ENCODE measurements at places on chromosomes 7 and 10.

DNA sequence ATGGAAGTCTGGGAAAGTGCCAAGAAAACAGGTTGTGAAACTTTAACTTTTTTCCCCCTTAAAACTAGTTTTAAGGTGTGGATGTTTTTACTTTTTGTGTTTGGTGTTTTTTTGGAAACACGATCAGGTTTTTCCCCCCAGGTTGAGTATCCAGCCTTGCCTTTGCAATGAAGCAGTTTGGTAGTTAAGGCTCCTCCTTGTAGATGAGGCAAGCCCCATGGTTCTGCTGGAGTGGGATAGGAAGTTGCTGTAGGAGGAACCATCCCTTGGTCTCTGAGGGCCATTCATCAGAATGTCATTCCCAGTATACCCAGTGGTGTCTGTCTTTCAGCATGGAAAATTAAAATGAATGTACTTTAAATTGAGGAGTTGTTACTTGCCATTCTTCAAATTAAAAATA lies 2.7 kb downstream of the CUL1 start:
- no peak for DNase-seq

GRCh38 chr10:132878730-132879407 lies 63.5 kb downstream of the CFAP46 start:
- no peak for DNase-seq

- no peak for DNase-seq
These were observed 267.1 kb downstream of the PRPF18 start for GRCh38 chr10:13853854-13854253.

DNA sequence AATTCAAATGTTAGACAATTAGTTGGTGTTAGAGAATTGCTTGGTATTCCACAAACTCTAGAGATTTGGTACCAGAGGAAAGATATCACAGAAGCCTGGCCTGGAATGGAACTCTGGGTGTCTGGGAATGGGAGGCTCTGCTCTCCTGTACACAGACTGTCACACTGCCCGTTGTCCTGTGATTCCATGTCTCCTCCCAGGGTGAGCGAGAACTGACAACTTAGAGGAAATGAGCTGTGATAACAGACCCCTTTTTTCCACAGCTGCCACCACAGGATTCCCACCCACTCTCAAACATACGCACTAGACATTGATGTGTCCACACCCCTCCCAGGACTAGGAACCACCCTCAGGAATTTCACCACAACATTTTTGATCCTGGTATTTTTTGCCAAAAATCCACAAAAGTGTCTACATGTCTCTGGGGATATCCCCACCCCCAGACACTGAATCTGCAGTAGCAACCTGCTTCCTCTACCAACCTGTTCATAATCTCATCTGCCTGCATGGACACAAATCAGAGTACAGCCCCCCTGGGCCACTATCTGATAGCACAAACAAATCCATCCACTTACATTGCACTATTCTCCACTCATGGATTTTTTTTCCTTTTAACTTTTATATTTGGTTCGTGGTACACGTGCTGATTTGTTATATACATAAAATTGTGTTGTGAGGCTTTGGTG lies 4.7 kb downstream of the ZNF273 start:
- no peak for DNase-seq

DNA sequence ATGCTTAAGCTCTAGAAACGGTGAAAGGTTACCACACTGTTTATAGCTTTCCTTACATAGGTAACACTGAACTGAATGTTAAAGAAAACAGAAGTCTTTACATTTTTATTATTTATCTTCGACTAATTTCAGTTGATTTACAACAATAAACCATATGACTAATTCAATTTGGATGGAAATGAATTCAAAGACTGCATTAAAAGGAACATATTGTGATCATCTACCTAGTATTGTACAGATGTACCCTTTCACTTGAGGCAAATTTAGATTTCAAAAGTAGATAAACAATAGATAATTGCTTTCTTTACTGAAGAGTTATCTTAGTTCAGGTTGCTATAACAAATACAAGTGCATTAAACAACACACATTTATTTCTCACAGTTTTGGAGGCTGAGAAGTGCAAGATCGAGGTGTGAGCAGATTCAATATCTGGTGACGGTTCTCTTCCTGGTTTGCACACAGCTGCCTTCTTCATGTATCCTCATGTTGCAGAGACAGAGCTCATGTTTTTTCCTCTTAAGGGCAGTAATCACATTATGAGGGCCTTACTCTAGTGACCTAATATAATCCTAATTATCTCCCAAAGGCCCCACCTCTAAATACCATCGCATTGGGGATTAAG lies 15.0 kb upstream of the ARMC3 start:
- no peak for DNase-seq

DNA sequence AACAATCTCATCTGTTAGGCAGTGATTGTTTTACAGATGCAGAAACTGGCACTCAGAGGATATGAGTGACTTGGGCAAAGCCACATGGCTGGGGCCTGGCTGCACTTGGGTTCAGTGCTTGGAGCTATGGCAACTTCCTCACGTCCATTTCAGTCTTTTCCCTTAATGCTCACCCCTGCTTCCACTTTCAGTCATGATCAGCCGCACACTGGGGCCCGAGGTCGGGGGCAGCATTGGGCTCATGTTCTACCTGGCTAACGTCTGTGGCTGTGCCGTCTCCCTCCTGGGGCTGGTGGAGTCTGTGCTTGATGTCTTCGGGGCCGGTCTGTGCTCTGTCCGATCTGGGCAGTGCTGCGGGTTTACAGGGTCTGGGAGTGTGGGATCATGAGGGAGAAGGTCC lies 3.0 kb downstream of the SLC12A9 start:
- no peak for DNase-seq

GRCh38 chr10:104099941-104100340 lies 14.3 kb upstream of the COL17A1 start:
- no peak for DNase-seq

DNA sequence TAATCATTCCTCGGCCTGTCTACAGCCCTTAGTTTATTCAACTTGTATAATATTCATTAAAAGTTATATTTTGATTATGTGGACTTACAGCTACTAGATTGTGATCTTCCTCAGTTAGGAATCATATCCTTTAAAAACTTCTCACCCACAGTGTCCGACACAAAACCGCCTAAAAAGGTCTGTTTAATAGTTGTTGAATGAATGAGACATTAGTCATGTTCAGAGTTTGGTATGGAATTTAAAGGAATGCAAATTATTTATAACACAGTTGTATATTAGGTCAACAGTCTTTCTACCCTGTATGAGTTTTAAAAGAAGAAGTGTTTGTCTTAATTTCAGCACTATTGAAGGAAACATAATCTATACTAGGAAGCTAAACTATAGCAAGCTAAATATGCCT lies 390.0 kb downstream of the ARL4A start:
- DNase-seq: no peak

All from stimulated activated CD4-positive, alpha-beta T cell treated with anti-CD3 and anti-CD28 coated beads, Interleukin-1b, Interleukin-23, amount 100 ng/mL, for 1 hour (primary cell).